Left lung (tissue), 14 donors: ENCODE measurements at places on chromosomes 5 and 9. TPM values are rescaled to one million over a fixed set of nuclear protein-coding genes. Genes with fewer than 3 reads are reported as not detected.

PDE8B gene
- total RNA-seq = 3.6 TPM

CHSY3 gene
- 10.1 TPM for total RNA-seq

GRM6 gene
- not detected for total RNA-seq

BOD1 gene
- 39.3 TPM for total RNA-seq

ASPN gene
- 27.5 TPM for total RNA-seq

C1QTNF2 gene
- 2.9 TPM for total RNA-seq

PCDHGA10 gene
- 5.2 TPM for total RNA-seq

PCDHA1 gene
- total RNA-seq = not detected

FOXD4L5 gene
- 0.24 TPM for total RNA-seq

REEP2 gene
- total RNA-seq = 2.5 TPM
